ENCODE measurements at places on chromosomes 13 and 19.

DNA sequence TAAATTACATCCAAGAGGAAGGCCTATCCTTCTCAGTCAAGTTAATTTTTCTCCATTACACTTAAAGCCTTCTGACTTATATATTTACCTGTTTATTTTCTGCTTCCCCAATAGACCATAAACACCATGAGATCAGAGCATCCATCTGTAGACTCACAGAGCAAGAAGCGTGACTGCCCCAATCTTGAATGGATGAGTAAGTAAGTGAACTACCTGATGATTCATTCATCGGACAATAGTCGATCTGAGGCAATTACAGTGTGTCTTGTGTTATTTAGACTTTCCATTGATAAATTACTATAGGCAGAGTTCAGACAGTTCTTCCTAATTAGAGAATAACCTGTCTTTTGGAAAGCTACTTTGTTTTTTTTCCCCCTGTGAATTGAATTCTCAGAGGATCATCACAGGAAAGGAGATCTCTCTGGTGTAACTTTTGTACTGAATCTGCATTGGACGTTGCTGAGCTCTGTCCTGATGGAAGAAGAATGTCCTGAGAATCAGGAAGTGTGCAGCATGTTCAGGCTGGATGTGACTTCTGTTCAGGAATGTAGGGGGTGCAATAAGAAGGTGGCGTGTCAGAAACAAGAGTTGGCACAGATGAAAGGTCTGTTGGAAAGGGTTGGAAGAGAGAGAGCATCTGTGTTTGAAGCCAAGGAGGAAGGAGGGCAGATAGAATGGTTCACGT lies 367.0 kb downstream of the NALCN start:
- no peak for DNase-seq

DNA sequence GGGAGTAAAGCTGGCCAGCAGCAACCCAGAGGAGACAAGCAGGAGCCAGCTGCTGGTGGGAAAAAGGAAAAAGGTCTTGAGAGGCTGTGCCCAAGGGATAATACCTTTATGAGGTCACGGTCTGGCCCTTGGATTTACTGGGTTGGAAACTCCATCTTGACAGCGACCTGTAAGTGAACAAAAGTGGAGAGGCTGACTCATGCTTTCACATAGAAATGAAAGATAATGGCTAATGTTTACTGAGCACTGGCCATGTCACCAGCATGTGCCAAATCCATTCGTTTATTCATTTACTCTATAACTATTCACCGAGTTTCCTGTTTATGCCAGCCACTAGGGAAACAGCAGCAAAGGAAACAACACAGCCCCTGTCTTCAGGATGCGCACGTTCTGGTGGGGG lies 4.7 kb downstream of the VRK3 start:
- DNase-seq: no peak

- no peak for DNase-seq
Measured at GRCh38 chr19:41936416-41936850, 8.2 kb upstream of the ERFL start.

DNA sequence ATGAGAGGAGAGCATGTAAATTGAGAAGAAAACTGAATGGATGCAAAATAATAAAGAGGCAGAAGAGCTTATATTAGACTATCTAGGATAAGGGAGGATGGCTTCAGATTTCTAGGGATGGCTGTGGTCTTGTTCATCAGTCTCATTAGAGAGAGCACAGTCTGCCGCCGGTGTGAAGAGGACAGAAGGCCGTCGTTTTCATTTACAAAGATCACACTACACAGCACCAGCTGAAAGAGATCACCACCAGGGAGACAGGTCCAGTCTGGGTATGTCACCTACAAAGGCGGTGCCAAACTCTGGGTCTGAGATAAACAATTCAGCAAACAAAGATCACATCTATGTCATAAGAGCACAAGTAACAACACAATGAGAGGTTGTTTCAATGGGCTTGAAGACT lies 1222.3 kb upstream of the SLC10A2 start:
- no peak for DNase-seq

DNA sequence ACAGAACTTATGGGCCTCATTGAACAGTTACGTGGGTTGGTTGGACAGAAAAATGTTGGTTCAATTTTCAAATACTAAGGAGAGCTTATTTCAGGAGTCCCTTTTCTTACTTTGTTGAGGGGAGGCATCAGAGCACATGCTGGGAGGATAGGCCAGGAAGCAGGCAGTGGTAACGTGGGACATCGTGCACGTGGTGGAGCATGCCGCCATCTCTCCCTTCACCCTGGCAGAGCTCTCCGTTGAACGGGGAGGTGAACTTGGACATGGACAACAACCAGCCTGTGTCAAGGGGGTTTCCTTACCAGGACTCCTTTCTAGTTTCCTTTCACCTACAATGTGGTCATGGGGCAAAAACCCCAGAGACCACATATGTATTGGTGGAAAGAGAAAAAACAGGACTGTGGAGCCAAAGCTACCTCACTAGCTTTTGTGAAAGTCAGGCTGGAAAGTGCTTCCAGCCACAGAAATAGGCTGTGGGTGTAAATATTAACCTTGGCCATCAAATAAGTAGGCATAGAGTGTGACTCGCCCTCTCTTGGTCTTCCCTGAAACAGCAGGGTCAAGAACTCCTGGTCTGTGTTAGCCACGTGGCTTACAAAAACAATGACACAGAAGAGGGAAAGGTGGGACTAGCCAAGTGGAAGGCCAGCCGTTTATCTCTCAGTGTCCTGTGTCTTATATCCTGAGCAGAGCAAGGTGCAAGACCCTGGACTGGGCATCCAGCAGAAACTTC lies 14.4 kb downstream of the MICOS13 start:
- no peak for DNase-seq

GRCh38 chr13:31154939-31155338 lies 6.8 kb downstream of the HSPH1 start:
- DNase-seq: no peak

- no peak for DNase-seq
Measured at GRCh38 chr13:84445776-84446175, 563.5 kb upstream of the SLITRK1 start.

GRCh38 chr13:73708393-73708985 lies 425.7 kb downstream of the KLF12 start:
- DNase-seq: peak; percentile 23

DNA sequence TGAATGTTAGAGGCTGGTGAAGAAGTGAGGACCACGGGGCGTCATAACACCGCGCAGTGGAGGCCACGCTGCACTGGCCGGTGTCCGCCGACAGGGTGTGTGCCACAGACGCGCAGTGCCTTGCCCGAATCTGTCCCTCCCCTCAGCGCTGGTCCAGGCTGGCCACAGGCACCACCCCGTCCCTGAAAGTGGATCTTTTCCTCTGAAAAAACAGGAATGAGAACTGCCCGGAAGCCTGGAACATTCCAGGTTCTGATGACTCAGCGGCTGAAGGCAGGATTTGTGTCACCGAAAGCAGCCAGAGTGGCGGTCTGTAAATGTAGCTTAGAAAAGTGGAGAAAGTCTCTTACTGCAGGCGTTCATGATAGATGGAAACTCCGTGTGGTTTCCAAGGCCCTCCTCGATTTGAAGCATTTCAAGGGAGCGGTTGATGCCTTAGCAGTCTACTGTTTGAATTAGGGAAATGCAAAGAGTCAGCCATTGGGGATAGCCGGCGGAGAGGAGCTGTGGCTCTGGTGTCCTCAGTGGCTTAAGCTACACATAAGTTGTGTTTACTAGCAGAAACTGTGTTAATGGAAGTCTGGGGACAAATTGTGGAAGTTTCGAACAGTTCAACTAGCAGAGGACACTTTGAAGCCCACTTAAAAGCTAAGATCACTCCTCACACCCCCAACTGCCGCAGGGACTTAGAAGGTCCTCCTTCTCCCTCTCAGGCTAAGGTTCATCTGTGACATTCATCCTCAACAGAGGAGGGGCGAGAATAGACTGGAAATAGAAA lies 70.8 kb downstream of the NUFIP1 start:
- DNase-seq: peak; percentile 65

DNA sequence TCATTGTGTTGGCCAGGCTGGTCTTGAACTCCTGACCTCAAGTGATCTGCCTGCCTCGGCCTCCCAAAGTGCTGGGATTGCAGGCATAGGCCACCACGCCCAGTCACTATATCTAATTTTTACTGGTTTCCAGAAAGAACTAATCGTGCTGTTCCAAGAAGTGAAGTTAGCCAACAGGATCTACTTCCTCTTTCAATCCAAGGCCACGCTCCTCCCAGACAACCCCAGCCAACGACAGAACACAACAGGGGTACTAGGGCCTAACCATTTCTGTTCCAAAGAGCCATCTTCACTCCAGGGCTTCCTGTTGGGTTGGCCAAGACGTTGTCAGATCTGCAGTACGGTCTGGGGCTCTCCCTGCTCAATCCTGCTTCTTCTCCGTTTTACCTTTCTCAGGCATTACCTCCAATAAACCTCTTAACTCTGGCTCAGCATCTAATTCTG lies 7.0 kb upstream of the LSM14A start:
- DNase-seq: no peak

DNA sequence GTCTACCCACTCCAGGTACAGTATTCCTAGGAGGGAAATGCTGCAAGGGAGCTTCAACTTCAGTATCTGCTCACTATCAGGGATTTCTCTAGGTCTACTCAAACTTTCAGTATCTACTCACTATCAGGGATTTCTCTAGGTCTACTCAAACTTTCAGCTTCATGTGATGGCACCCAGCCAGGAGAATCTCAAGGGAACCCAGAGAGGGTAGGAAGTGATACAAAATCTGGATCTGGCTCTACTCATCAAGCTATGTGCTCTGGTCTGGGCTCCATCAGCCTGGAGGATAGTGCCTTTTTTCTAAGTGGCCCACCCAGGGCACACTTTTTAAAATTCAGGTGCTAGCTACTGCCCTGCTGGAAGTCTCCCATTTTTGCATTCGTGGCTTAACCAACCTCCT lies 52.3 kb upstream of the FNDC3A start:
- no peak for DNase-seq

- DNase-seq: no peak
Measured at GRCh38 chr13:20974981-20975585, 72.5 kb upstream of the XPO4 start.

- DNase-seq: no peak
Measured at GRCh38 chr19:4588291-4588761, 28.8 kb upstream of the SEMA6B start.

GRCh38 chr13:71516521-71516920 lies 350.5 kb downstream of the DACH1 start:
- no peak for DNase-seq
